ENCODE measurements at places on chromosomes 13 and 19.

GRCh38 chr19:5214371-5214770 lies 126.2 kb downstream of the PTPRS start:
- no peak for DNase-seq

DNA sequence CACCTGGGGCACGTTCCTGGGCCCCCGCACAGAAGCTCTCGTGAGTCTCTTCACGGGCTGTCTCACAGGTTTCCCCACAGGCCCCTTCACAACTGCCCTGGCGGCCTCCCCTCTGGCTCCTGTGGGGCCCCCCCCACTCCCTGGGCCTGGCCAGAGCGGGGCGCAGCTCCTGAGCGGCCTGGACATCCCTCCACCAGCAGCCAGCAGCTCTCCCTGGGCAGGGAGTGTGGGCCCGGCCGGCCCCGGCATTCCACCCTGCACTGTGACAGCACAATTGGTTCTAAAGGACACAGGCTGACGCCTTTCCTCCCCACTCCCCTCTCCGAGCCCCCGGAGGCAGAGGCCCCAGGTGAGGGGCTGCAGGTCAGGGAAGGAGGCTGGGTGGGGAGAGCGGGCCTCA lies 9.5 kb upstream of the TIMM13 start:
- no peak for DNase-seq

- DNase-seq = no peak
Observed at GRCh38 chr13:45788011-45788410, 63.5 kb downstream of the SIAH3 start.

DNA sequence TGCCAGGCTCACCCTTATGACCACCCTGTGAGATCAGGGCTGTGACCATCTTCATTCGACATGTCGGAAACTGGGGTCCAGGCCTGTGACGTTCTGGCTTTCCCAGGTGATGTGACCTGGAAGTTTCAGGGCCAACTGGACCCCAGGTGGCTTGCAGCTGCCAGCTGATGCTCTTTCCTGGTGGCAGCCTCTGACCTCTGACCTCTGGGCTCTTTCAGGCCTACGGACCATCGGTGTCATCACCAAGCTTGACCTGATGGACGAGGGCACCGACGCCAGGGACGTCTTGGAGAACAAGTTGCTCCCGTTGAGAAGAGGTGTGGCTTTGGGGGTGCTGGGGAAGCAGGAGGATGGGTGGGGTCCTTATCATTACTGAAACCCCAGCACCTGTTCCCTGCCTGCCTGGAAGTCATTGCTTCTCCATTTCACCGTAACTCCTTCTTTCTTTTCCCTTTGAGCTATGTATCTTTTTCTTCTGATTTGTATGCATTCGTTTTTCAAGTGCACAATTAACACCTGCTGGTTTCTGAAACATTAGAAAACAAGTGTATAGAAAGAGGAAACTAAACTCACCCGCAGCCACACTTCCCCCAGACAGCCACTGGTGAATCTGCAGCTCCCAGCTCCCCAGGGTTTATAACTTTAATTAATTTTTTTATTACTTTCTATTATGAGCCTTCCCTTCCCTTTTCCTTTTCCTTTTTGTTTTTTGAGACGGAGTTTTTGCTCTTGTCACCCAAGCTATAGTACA lies 58.9 kb downstream of the TMED1 start:
- DNase-seq = no peak

GRCh38 chr13:53507741-53508140 lies 479.1 kb downstream of the OLFM4 start:
- DNase-seq = no peak

- no peak for DNase-seq
Observed at GRCh38 chr13:68066879-68067513, 836.9 kb upstream of the PCDH9 start.

DNA sequence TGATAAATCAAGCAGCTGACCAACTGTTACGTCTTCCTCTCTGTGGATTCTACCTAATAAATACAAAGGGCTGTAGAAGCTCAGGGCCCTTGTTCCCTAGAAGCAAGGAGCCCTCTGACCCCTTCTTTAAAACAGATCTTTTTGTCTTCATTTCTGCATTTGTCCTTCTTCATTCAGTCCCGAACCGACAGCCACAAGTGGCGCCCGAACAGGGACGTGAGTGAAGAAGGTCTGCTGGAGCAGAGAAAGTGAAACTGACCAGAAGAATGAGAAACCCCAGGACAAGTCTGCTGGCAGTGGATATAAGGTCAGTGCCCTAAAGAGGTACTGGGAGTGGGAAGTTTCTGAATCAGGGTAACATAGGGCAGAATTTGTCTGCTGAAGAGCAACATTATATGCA lies 13.1 kb downstream of the ZNF773 start:
- DNase-seq = no peak

DNA sequence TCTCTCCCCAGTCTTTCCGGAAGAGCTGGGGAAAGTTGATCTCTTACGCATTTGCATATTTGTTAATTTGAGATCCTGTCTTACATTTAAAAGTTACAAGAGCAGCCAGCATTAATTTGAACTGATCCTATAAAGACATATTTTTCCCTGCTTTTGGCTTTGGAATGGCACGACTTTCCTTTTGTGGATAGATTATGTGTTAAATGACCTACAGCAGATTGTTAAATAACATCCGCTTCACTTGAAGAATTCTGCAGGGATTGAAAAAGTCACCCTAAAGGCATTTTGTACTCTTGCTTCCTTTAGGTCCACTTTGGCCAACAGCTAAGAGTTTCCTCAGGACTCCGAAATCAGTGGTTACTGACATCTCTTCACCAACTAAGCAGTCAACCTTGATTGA lies 334.0 kb downstream of the TBC1D4 start:
- DNase-seq = no peak

GRCh38 chr13:35164324-35164932 lies 222.4 kb downstream of the NBEA start:
- no peak for DNase-seq

DNA sequence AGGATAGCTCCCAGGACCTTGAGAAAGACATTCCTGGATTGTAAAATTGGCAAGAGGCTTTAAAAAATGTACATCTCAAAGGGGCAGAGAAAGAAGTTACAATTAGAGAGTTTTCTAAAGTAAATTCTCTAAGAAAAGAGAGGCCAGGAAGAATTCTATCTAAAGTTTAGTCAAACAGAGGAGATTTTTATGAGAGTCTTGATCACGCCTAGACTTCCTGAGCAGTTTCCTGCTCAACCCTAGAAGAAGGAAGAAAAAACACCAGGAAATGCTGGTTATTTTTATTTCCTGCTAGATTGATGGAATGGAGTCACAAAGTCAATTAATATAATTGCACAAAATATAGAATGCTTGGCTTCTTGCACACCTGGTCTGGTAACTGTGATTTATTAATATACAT lies 269.1 kb downstream of the PCDH20 start:
- DNase-seq = no peak

DNA sequence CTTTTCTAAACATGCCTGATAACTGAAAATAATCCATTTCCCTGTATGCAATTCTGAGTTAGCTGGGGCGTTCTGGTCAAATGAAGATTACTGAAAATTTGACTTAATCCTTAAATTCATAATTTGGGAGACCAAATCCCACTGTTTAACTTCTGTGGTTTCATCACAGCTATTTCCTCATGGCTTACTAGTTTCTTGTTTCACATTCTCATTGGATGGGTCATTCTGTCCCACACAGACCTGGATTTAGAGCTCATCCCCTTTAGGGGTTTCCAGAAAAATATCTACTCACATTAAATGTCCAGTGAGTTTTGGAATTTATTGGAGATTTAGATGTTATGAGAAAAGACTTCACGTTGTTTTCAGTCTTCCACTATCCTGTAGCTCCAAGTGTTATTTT lies 709.3 kb upstream of the KLHL1 start:
- no peak for DNase-seq

GRCh38 chr19:49786376-49786820 lies 19.6 kb downstream of the AP2A1 start:
- DNase-seq = no peak

DNA sequence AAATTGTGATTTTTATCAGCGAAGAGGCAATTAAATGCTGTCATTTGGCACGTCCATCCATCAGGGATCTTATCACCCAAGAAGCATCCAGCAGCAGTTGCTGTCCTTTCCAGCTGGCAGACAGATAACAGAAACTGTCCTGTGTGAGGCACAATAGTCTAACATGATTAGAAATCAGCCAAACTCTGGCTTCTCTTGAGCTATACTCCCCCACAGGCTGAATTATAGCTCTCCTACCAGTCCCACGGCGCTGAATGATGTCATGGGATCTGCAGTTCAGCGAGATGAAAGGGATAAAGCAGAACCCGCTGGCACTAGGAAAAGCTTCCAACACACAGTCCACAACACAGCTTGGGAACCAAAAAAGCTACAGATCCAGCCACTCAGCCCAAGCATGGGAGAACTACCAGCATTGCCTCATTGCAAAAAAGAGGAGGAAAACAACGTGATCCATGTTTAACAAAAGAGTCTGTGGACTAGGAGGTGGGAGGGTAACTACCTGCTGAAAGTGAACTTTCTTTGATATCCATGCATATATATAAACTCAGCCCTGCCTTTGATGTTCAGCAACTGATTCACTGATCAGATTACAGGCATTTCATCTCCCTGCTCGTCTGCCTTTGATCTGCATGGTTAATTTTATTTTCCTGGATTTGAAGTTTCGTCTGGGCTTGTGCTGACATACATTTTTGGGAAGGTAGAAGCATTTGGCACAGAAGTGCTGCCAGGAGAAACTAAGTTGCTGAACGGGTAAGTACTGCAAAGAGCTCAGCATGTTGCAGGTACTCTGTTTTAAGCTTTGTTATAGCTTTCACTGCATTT lies at the start of gene TNFRSF19:
TNFRSF19 (plus strand) TSS at position 314 of the 822 bp plus-strand sequence. CDS start 19,772 bp downstream, outside the sequence.
- peak; percentile 45 for DNase-seq

- no peak for DNase-seq
Observed at GRCh38 chr19:51548213-51548651, 16.8 kb upstream of the SIGLEC6 start.

DNA sequence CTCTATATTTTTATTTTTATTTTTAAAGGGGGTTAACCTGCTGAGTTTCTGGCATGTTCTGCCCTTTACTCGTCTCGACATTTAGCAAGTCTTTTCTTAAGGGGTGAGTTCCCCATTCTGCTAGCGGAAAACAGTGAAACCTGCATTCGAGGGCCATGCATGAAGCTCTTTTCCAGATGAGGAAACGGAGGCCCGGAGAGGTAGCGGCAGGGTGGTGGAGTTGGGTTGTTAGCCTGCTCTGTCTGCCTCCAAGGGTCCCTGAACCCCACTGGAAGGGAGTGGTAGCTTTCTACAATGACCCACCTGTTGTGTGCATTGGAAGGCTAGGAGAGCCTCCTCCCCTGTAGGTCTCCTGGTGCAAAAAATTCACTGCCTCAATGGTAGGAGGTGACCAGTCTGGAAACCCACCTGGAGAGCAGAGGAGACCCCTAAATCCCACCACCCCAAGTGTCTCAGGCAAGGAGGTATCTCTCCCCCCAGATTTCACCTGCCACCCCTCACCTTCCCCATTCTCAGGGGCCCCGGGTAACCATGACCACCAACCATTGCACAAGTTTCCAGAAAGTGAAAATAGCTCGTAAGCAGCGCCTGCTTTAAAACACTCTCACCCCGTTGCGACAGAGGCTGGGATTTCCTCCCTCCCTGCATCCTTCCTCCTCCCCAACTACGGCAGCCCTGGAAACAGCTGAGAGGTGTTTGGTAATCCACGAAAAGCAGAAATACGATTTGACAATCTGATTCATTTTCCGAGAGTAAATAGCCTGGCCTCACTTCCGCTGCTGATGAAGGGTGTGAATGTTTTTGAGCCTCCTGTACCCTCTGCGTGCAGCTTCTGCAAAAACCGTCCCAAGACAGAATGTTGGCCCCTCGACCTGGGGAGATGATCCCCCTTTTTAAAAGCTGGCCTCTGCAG lies 3.5 kb downstream of the KLF2 start:
- peak; percentile 79 for DNase-seq

- DNase-seq = no peak
Observed at GRCh38 chr13:46578590-46578975, 25.6 kb downstream of the LRCH1 start.

GRCh38 chr19:14616407-14616806 lies 33.5 kb downstream of the CLEC17A start:
- no peak for DNase-seq

- DNase-seq = no peak
Observed at GRCh38 chr19:17074634-17075034, 618 bp downstream of the HAUS8 start.

DNA sequence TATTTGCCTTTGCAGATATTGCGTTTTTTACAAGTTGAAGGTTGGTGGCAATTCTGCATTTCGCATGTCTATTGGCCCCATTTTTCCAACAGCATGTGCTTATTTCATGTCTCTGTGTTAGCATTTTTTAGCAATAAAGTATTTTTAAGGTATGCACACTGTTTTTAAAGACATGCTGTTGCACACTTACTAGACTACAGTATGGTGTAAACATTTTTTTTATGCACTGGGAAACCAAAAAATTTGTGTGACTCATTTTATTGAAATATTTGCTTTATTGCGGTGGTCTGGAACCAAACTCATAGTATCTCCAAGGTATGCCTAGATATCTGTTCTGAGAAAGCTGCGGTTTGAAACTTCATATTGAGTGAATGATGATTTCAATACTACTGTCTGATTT lies 55.4 kb upstream of the RNF113B start:
- no peak for DNase-seq

GRCh38 chr13:102799426-102800144 lies 666 bp downstream of the BIVM start:
- peak; percentile 26 for DNase-seq

GRCh38 chr13:31982540-31982939 lies 49.0 kb upstream of the FRY start:
- DNase-seq = peak; percentile 68

- no peak for DNase-seq
Observed at GRCh38 chr13:89029062-89029461, 1357.9 kb downstream of the SLITRK5 start.

GRCh38 chr19:7069042-7069903 lies at the start of gene ZNF557:
ZNF557 (plus strand) TSS chr19:7069703; CDS start chr19:7075075, 5,372 bp downstream.
- peak; percentile 99 for DNase-seq

- peak; percentile 90 for DNase-seq
Observed at GRCh38 chr19:2270423-2271233, 11.3 kb downstream of the PEAK3 start.

- no peak for DNase-seq
Observed at GRCh38 chr19:14138576-14139265, 2.3 kb upstream of the ASF1B start.

GRCh38 chr13:113739527-113740285 lies 19.3 kb upstream of the TMEM255B start:
- no peak for DNase-seq

- no peak for DNase-seq
Observed at GRCh38 chr19:11554160-11554559, 4.9 kb downstream of the ELOF1 start.

GRCh38 chr19:18730885-18731513 lies 47.5 kb downstream of the CRTC1 start:
- no peak for DNase-seq

GRCh38 chr13:111513766-111514609 lies 193.5 kb downstream of the TEX29 start:
- no peak for DNase-seq

- no peak for DNase-seq
Observed at GRCh38 chr13:49561062-49561410, 24.3 kb downstream of the RCBTB1 start.

All from left ventricle myocardium inferior (tissue), 1 donor.